ENCODE measurements at places on chromosomes 5 and 9. TPM values are rescaled to one million over a fixed set of nuclear protein-coding genes. Genes with fewer than 3 reads are reported as not detected.
A peak's percentile ranks its signal among the peaks of the same experiment; 100 is the strongest.

DNA sequence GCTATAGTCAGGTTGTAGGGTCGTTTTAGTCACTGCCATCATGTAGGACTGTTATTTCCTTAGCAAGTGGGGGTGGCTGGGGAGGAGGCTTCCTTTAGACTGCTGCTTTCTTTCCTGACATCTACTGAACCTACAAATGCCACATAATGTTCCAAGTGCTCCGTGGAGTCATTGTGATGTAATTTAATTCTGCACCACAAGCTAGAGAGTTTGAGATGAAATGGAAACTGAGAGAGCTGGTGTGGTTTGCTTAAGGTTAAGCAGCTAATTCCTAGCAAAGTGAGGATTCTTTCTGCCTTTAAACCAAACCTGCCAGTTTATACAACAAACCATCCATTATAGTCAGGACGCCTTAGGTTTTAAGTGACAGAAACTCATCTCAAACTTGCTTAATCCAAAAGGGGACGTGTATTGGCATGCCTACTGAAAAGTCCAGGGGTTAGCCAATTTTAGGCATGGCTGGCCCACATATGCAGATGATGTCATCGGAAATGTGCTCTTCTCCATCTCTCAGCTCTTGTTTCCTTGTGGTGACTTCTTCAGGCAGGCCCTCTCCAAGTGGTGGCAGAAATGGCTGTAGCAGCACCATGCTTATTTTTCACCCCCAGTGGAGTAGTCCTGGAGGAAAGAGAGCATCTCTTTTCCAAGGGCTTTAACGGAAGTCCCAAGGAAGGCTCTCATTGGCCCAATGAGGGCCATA, 30.5 kb downstream of the ZNF618 start:
- H3K4me1 ChIP-seq, result no peaks in the 10 kb centered on the region
- no peak overlapping the region for H3K27ac ChIP-seq
- H3K36me3 ChIP-seq, result peaks cover 8% of the 10 kb centered on the region
- no peak overlapping the region for H3K4me3 ChIP-seq

DNA sequence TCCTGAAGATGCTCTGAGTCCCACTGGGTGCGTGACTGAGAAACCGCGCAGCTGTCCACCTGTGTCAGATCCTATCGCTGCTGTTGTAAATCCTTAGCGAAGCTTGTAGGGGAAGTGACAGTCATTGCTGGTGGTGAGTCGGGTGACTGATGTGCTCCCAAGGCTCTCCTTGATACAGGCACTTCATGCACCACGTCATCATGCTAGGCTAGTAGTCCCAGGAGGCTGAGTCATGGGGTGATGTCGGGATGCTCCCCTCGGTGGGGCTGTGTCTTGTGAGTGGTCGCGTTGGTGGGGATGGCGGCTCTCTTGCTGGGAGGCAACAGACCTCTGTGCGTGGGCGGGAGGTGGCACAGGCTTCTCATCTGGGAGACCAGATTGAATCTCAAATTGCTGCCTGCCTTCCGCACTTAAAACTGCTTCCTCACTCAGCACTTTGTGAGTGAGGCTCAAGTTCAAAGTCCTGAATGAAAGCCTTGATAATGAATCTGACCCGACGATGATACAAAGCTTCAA, 84.7 kb downstream of the CSNK1A1 start:
- H3K4me1 ChIP-seq, result no peaks in the 10 kb centered on the region
- no peak for DNase-seq
- no peaks in the 10 kb centered on the region for H3K27me3 ChIP-seq
- H3K4me3 ChIP-seq, result no peak overlapping the region

DNA sequence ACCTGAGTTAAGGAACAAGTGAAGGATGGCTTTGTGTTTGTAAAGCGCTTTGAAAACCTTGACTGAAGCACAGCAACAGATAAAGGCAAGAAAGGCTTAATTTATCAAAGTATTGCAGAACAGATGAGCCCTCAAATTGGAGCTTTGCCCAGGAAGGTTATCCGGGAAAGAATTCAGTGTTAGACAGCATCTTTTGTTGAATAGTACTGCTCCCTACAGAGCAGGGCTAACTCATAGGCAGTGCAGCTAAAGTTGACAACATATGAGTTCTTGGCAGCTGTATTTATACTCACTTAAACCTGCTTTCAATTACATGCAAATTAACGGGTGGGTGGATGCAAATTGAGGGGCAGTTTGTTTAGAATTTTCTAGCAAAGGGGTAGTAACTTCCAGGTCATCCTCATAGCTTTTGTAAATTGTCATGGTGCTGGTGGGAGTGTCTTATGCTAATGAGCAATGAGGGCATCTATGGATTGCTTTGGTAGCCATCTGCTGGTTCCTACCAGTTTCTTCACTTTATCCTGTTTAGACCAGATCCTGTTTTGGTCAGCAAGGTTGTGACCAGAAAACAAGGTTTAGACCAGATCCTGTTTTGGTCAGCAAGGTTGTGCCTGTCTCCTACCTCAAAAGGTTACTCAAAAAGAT, 105.8 kb downstream of the GDA start:
- no peak overlapping the region for H3K27ac ChIP-seq
- H3K4me1 ChIP-seq, result no peaks in the 10 kb centered on the region
- H3K27me3 ChIP-seq, result peaks cover 3% of the 10 kb centered on the region
- no peak for DNase-seq

DNA sequence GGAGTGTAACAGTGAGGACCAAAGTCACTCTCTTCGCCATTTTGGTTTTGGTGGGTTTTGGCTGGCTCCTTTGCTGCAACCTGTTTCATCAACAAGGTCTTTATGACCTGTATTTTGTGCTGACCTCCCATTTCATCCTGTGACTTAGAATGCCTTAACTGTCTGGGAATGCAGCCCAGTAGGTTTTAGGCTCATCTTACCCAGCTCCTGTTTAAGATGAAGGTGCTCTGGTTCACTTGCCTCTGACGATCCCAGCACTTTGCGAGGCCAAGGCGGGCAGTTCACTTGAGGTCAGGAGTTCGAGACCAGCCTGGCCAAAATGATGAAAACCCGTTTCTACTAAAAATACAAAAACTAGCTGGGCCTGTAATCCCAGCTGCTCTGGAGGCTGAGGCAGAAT, 1.8 kb upstream of the CKS2 start:
- no peak for DNase-seq
- peak overlapping the region; percentile 100 for H3K27ac ChIP-seq
- H3K4me3 ChIP-seq, result peak overlapping the region; percentile 83
- H3K36me3 ChIP-seq, result peaks cover 6% of the 10 kb centered on the region

DNA sequence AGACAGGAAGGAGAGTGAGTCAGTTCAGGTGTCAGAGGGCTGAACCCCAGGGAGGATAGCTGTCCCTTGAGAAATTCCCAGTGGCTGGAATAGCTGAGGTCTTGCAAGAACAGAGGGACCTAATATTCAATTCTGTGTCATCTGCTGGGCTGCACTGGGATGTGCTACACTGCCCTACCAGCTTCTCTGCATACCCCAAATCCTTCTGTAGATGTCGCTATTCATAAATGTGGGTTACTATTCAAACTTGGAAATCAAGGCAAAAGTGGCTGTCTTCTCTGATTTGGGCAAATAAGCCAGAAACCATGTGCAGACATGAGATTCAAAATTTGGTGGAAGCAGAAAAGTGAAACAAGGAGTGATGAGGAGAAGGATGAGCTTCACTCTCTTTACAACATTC, 16.3 kb downstream of the TNFSF8 start:
- H3K27me3 ChIP-seq, result peaks cover 2% of the 10 kb centered on the region
- H3K27ac ChIP-seq, result no peak overlapping the region
- DNase-seq, result no peak
- H3K36me3 ChIP-seq, result peaks cover 3% of the 10 kb centered on the region
- H3K4me1 ChIP-seq, result peaks cover 27% of the 10 kb centered on the region

DNA sequence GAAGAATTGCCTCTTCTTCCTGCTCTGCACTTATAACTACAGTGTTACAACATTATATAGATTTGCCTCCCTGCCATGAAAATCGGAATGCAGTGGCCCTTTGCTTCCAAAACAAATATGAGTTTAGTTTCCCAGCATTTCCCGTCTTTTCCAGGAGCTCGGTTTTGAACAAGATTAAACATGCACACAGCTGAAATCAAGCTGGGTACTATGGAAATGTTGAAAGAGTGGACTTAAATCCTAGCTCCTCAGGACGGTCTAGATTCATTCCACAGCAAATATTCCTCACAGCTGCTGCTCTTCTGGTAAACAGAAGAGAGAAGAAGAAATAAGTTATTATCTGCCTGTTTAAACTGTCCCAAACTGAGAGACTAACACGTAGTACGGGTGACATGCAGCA, 161.4 kb downstream of the PIK3R1 start:
- peaks cover 2% of the 10 kb centered on the region for H3K27me3 ChIP-seq
- H3K4me3 ChIP-seq, result no peak overlapping the region
- H3K27ac ChIP-seq, result peak overlapping the region; percentile 93
- H3K36me3 ChIP-seq, result no peaks in the 10 kb centered on the region

DNA sequence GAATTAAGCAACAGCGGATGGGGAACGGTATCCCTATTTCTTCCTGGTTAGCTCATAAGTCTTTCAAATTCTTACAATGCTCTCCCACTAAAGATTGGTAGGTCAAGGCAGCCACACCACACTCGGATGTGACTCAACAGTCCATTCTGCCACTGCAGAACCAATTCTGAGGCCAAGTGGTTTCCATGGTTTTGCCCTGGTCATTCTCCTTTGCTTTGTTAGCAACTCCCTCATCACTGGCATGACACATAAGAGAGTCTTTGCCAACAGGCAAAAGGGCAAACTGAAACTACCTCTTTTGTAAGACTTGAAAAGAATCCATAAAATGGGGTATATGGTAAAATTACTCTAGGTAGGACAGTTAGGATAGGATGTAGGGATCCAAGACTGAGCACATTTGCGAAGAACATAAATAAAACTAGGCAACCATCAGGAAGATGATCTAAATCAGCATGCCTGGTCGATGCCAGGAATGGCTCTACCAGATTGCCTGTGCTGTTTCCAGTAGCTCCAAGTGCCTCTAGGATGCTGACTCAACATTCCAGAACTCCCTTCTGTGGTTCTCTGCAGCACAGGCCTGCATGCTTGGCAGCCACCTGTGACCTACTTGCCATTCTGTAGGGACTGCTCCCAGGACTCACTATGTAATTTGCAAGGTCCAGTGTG, 105.4 kb downstream of the DCP2 start:
- H3K27ac ChIP-seq, result no peak overlapping the region
- H3K4me3 ChIP-seq, result no peak overlapping the region
- peaks cover 12% of the 10 kb centered on the region for H3K36me3 ChIP-seq
- peaks cover 5% of the 10 kb centered on the region for H3K27me3 ChIP-seq

GRCh38 chr5:133824661-133825254, 143.7 kb downstream of the C5orf15 start:
- no peaks in the 10 kb centered on the region for H3K36me3 ChIP-seq
- peaks cover 1% of the 10 kb centered on the region for H3K27me3 ChIP-seq
- H3K4me3 ChIP-seq, result no peak overlapping the region
- no peak overlapping the region for H3K27ac ChIP-seq
- no peak for DNase-seq
- peaks cover 28% of the 10 kb centered on the region for H3K4me1 ChIP-seq

DNA sequence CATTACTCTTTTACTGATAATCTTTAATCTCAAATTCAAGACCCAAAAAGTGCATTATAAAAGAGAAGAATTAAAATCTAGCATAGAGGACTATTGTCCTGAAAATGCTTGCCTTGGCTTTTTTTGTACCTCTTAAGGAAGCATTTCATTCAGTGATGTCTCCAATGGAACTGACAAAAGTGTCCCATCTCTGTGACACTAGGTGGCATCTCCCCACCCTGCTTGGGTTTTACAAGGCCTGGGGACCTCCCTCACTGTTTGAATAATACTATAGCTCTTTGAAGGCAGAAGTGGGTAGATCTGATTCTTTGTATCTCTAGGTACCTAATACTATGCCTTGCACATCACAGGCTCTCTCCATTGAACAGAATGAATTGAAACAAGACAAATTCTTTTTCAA, 180.6 kb downstream of the EPB41L4A start:
- peaks cover 1% of the 10 kb centered on the region for H3K27me3 ChIP-seq
- H3K36me3 ChIP-seq, result peaks cover 3% of the 10 kb centered on the region
- H3K4me1 ChIP-seq, result no peaks in the 10 kb centered on the region
- H3K27ac ChIP-seq, result no peak overlapping the region
- no peak for DNase-seq

DNA sequence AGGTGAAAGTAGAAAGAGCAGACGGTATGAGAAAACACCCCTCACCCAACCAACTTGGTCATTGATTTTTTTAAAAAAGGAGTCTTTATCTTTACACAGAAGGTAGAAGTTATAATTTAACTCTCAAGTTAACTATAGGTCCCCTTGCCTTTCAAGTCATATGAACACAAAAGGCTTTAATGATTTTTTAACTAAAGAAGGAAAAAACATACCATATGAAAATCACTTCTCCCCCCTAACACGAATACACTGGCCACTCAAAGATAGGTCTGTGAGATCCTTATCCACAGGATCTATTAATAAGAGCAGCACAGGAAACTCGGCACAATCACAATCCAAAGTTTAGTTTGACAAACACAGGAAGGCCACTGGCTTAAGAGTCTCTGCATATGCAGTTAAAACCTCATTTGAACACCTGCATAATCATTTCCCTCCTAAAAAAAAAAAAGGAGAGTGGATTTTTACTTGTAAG, 138.0 kb downstream of the ENC1 start:
- no peak for DNase-seq
- H3K27ac ChIP-seq, result no peak overlapping the region
- peaks cover 2% of the 10 kb centered on the region for H3K27me3 ChIP-seq
- H3K36me3 ChIP-seq, result no peaks in the 10 kb centered on the region
- H3K4me3 ChIP-seq, result no peak overlapping the region

DNA sequence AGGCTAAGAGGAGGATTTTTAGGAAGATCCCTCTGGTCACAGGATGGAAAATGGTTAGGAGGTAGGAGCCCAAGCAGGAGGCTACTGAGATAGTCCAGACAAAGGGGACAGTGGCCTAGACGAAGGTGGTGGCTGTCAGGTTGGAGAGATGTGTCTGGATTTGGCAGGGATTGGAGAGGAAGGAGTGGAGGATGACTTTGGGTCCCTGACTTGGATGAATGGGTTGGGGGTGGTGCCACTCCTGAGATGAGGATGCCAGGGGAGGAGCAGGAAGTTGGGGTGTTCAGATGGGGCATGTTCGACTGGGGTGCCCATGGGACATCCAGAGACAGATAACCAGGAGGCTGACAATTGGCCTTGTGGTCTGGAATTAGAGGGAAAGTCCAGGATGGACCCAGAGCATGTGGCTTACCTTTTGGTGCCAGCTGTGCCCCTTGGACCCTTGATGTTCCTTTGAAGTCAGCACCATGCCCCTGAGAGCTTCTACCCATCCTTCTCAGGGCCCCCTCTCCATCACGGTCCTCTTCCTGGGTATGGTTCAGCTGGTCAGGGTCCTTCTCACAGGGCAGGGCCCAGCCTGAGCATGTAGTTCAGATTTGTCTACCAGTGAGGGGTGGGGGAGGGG, 15.1 kb upstream of the IGFBPL1 start:
- DNase-seq, result no peak
- H3K27ac ChIP-seq, result no peak overlapping the region
- H3K27me3 ChIP-seq, result peaks cover 12% of the 10 kb centered on the region
- no peaks in the 10 kb centered on the region for H3K4me1 ChIP-seq
- no peak overlapping the region for H3K4me3 ChIP-seq

- no peaks in the 10 kb centered on the region for H3K4me1 ChIP-seq
- no peaks in the 10 kb centered on the region for H3K27me3 ChIP-seq
- H3K4me3 ChIP-seq, result no peak overlapping the region
Measured at GRCh38 chr5:122398016-122398415, 86.0 kb downstream of the SNCAIP start.

PCDHA11 gene
- polyA plus RNA-seq, result not detected

FOXD4L5 gene
- polyA plus RNA-seq, result not detected

ITK gene
- polyA plus RNA-seq, result 38.5 TPM

UGCG gene
- polyA plus RNA-seq, result 3.0 TPM

IFNA2 gene
- not detected for polyA plus RNA-seq

CCL27 gene
- polyA plus RNA-seq, result not detected

CEP78 gene
- polyA plus RNA-seq, result 70.9 TPM
